ENCODE measurements at places on chromosomes 12 and 14. TPM values are rescaled to one million over a fixed set of nuclear protein-coding genes. Genes with fewer than 3 reads are reported as not detected.

The ADAM21 gene
- total RNA-seq, result 0.68 TPM

The PAX9 gene
- 5.2 TPM for total RNA-seq

The TEX22 gene
- 0.17 TPM for total RNA-seq

The CNTN1 gene
- 29.7 TPM for total RNA-seq

The PWP1 gene
- total RNA-seq, result 69.7 TPM

The GEMIN2 gene
- 15.3 TPM for total RNA-seq

The IFI27 gene
- 1.3 TPM for total RNA-seq

The SLC16A7 gene
- total RNA-seq, result 27.3 TPM

The KRT83 gene
- 5.9 TPM for total RNA-seq

Data from mammary epithelial cell (primary cell).